ENCODE measurements at places on chromosomes 4 and X.

GRCh38 chr4:72858328-72858727, 211.2 kb downstream of the COX18 start:
- no peak for DNase-seq

- no peak for DNase-seq
Measured at GRCh38 chr4:6474705-6475457, 2.5 kb upstream of the PPP2R2C start.

DNA sequence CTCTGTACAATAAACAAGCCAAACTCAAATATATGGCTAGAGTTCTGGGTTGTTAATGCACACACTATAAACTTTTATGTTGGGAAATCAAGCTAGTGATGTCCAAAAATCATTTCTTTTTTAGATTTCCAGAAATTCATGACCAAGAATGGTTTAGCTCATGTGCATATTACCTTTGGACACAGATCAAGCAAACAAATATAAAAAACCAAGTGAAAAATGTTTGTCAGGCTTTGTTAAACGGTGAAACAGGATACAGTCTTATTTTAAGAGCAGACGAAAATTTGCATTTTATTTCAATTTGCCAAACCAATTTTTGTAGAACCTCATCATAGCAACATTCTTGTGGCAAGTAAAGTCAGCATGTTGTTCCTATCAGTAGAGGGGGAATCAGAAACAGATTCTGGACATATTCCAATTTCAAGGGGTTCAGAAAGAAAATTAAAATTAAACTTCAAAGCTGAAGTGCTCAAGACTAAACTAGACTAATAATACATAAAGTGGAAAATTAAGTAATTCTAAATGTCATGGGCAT, 413.6 kb downstream of the TRIML1 start:
- DNase-seq: no peak

DNA sequence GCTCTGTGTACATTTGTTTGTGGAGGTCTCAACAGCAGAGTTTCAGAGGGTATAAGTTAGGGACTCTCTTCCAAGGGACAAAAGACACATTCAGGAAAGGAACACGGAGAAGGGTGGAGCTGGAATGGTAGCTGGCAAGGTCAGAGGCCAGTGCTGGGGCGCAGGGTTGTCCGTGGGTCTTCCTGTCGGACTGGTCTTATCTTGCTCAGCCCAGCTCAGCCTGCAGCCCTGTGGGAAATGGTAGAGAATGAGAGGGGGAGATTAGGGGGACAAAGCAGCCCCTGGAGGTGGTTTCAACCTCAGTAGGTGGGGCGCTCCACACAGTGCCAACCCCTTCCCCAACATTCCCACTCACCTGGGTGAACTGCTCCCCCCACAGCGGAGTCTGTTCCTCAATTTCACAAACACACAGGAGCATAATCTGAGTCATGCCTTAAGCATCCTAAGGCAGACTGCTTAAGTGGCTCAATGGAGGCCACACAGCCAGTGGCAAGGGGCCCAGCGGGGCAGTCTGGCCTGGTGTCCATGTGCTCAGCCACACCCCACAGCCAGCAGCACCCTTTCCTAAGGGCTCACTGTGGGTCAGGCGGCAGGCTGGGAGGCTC, 6.9 kb upstream of the HDAC6 start:
- no peak for DNase-seq

DNA sequence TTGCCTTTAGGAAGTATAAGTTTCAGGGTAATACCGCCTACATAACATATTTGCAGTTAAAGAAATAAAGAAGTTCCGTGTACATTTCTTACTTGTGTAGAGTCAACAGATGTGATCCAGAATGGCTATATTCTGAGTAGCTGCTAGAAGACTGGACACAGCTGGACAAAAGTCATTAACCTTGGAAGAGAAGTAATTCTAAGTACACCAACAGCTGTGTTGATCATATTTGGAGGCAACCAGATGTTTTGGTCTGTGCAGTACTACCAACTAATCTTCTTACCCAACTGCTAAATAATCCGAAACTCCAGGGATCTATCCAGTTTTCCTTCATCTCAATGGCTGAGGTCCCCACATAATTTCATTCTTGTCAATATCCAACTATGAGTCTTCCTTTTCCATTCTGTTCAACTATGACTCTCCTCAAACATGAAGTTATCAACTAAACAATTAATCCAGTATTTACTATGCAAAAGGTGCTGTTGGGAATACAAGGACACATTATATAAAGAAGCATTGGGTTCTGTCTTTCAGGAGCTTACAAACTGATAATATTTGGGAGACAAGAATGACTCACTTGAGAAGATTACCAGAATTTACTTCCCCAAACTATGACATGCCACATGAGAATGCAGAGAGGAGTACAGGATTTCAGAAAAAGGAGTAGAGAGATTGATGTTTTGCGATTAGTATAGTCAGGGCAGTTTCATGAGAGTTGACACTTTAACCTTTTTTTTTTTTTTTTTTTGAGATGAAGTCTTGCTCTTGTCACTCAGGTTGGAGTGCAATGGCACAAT, 78.2 kb downstream of the COL4A6 start:
- no peak for DNase-seq

DNA sequence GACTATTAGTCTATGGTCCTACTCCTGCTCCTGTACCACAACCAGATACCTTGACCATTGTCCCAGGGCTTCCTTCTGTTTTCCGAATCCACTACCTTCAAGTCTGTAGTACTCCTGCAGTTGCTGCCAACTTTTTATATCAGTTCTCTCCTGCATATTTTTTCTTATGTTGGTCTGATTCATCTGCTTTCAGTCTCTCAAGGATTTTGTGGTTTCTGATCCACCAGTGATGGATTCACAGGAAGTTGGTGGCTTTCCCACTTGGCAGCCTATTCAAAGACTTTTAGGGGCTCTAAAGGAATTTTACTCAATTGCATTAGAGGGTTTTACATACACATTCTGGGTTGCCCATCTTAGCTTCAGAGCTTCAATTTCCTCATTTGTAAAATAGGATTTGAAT, 23.6 kb downstream of the KIF4A start:
- DNase-seq: no peak

GRCh38 chr4:184506527-184507121, 32.3 kb upstream of the IRF2 start:
- DNase-seq: no peak

- DNase-seq: no peak
Measured at GRCh38 chr4:15235135-15235534, 192.7 kb upstream of the C1QTNF7 start.

GRCh38 chrX:30151964-30152363, 63.4 kb upstream of the MAGEB2 start:
- DNase-seq: no peak

DNA sequence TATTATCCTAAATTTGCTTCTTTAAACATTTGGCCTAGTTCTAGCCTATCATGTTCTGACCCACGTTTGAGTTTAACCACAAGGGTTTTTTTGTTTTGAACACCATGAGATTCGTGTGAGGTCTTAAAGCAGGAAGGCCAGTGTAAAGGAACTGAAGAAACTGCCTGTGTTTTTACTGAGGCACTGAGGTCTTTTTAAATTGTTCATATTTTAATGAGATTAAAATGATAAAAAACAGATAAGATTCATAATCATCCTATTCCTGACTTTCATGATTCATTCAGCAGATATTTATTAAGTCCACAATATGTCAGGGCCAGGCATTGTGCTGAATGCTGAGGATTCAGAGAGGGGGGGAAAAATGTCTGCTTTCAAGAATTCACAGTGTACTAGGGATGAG, 3.2 kb downstream of the RPS6KA3 start:
- DNase-seq: no peak

- DNase-seq: no peak
Measured at GRCh38 chr4:16484711-16485110, 258.4 kb upstream of the TAPT1 start.

All from cerebellar nuclear complex (tissue), 1 donor.